Activated CD8-positive, alpha-beta memory T cell treated with anti-CD3 and anti-CD28 coated beads for 36 hours (primary cell): ENCODE measurements at places on chromosomes 2 and 18. TPM values are rescaled to one million over a fixed set of nuclear protein-coding genes. Genes with fewer than 3 reads are reported as not detected.

The LGALSL gene
- 1.4 TPM for total RNA-seq

The SERPINE2 gene
- total RNA-seq: 9.9 TPM

The FAM124B gene
- total RNA-seq: 0.11 TPM

The CYS1 gene
- total RNA-seq: 0.15 TPM

The NIFK gene
- 178 TPM for total RNA-seq

The NOL4 gene
- total RNA-seq: not detected

The MRPL44 gene
- 41.9 TPM for total RNA-seq

The STARD6 gene
- total RNA-seq: not detected

The ALPI gene
- not detected for total RNA-seq

The CDK15 gene
- total RNA-seq: not detected
